ENCODE measurements at places on chromosomes 4 and X. TPM values are rescaled to one million over a fixed set of nuclear protein-coding genes. Genes with fewer than 3 reads are reported as not detected.

Gene TMSB15A
- not detected for total RNA-seq

Gene ALAS2
- total RNA-seq: not detected

Gene MSX1
- 0.08 TPM for total RNA-seq

Gene PCDH7
- 17.1 TPM for total RNA-seq

Gene CXCL3
- 156 TPM for total RNA-seq

Gene TRIML2
- total RNA-seq: 0.95 TPM

Gene IL9R
- not detected for total RNA-seq

Gene NEIL3
- total RNA-seq: 3.8 TPM

Gene GRXCR1
- total RNA-seq: not detected

Gene PORCN
- 38.1 TPM for total RNA-seq

Gene NOX1
- total RNA-seq: not detected

Gene MAGEB1
- total RNA-seq: not detected

Gene MAP7D2
- 0.62 TPM for total RNA-seq

Gene ADGRG4
- total RNA-seq: not detected

Gene KCND1
- total RNA-seq: 0.47 TPM

Gene MAPK10
- total RNA-seq: 5.6 TPM

Gene DSPP
- not detected for total RNA-seq

Gene VEGFC
- total RNA-seq: 45.7 TPM

Gene TRPC5OS
- total RNA-seq: not detected

Gene ZC4H2
- 5.2 TPM for total RNA-seq

Gene ADAM29
- total RNA-seq: not detected

Gene YIPF7
- not detected for total RNA-seq

Gene IQSEC2
- total RNA-seq: 11.1 TPM

Gene LNX1
- 0.39 TPM for total RNA-seq

Gene ARSD
- total RNA-seq: 11.9 TPM

Gene TEX11
- total RNA-seq: not detected
